SW480 (cell line): ENCODE measurements at places on chromosomes 7 and 10.

GRCh38 chr7:30034501-30034900 lies 6.3 kb downstream of the PLEKHA8 start:
- DNase-seq: no peak

- DNase-seq: no peak
These were observed 10.3 kb downstream of the WAPL start for GRCh38 chr10:86511027-86511865.

- DNase-seq: no peak
These were observed 1140.9 kb downstream of the XPNPEP1 start for GRCh38 chr10:108782411-108782810.

DNA sequence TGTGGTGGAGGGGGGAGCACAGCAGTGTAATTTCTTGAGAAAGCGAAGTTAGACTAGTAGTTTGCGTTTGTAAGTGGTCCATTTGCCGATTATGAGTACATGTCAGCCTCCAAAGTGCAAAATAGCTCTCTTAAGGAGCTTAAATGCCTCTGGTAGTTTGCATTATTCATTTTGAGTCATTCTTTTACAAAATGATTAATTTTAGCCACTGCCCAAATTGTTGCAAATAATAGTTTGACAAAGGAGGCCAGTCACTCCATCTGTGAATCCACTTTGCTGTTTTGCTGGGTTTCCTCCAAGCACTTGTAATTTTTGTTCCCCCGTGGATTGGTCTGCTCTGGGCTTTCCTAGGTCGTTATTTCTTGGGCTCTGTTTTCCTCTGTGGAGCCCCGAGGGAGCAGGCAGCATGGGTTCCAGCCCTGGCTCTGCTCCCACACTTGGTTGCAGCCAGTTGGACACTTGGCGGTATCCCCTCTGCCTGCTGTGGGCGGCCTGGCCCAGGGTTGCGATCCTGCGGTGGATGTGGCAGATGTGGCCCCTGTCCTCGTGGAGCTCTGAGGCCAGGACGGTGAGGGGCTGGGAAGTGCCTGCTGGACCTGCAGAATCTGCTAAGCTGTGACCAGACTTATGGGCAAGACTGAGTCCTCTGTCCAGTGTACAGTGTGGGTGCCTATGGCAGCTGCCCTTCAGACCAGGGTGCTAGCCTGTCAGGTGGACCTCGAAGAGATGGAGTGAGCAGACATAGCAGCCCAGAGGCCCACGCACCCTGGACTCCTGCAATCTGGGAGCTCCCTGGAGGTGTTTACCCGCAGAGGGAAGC lies 129.1 kb upstream of the BTBD16 start:
- no peak for DNase-seq

DNA sequence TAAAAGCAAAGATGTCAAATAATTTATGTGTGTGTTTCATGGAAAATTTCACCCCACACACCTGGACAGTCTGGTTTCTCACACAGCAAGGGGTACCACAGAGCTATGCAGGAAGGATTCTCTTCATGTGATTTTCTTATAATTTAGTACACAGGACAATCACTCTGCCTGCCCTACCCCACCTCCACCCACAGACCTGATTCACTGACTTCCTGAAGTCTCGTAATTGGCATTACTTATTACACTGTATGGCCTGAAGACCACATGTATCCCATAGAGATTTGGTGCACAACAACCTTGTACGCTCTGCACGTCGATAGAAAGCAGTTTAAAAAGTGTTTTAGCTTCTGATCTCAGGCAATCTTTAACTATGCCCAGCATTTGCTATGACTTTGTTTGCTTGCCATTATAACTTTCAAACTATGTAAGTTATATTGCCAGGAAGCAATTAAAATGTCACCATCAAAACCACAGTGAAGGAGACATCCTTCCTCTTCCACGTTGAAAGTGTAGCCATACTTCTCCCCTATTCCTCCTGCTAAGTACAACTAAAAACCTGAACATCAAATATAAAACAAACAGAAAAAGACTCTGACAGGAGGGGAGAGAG lies 279.4 kb upstream of the IMMP2L start:
- no peak for DNase-seq

- DNase-seq: no peak
These were observed at the start of gene ZNF727 for GRCh38 chr7:64045301-64046040. Gene ZNF727, plus strand, starts transcription at chr7:64045434. Its CDS starts 188 bp downstream, at chr7:64045622.

- DNase-seq: no peak
These were observed 4.7 kb upstream of the NRBF2 start for GRCh38 chr10:63128443-63128842.

GRCh38 chr7:74718336-74718735 lies 55.5 kb upstream of the NCF1 start:
- DNase-seq: no peak

DNA sequence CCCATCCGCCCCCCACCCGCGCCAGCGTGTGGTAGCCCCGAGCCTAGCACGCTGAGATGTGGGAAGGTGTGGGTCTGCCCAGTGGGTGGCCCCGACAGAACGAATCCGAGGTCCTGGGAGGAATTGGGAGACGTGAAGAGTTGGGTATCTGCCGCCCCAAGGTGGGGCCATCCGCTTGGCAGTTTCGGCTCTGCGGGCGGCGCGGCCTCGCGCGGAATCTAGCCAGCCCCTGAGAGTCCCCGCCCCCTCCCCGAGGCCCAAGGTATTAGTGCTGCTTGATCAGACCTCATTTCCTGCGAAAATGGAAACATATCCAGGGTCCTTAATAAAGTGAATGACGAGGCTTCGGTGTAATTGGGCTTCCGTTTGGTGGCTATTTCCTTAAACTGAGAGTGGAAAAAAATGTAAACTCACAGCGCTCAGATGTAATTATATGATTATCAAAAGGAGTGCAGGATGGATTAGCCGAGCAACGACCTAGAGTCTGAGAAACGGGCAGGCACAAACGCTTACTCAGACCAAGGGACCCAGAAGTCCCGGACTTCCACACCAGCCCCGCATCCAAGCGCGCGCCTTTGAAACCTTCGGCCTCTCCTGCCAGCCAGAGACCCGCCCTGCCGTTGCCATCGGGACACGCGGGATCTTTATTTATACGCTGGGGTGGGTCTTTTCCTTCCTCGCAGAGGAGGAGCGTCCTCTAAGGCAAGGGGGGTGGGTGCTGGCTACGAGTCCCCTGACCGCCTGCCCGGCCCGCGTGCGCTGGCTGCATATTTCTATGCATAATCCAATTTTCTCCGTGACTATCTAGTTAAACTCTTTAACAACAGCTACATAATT lies 12.8 kb downstream of the LBX1 start:
- DNase-seq: no peak

- no peak for DNase-seq
These were observed 362.9 kb upstream of the NFE2L3 start for GRCh38 chr7:25788961-25789620.

DNA sequence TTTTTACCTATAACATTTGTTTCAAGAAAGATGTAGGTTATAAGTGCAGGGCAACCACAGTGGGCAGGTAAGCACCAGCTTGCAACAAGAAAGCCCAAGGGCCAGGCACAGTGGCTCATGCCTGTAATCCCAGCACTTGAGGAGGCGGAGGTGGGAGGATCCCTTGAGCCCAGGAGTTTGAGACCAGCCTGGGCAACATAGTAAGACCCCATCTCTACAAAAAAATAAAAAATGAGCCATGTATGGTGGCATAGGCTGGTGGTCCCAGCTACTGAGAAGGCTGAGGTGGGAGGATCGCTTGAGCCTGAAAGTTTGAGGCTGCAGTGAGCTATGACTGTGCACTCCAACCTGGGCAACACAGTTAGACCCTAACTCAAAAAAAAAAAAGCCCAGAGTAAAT lies 12.8 kb downstream of the BCL7B start:
- no peak for DNase-seq

DNA sequence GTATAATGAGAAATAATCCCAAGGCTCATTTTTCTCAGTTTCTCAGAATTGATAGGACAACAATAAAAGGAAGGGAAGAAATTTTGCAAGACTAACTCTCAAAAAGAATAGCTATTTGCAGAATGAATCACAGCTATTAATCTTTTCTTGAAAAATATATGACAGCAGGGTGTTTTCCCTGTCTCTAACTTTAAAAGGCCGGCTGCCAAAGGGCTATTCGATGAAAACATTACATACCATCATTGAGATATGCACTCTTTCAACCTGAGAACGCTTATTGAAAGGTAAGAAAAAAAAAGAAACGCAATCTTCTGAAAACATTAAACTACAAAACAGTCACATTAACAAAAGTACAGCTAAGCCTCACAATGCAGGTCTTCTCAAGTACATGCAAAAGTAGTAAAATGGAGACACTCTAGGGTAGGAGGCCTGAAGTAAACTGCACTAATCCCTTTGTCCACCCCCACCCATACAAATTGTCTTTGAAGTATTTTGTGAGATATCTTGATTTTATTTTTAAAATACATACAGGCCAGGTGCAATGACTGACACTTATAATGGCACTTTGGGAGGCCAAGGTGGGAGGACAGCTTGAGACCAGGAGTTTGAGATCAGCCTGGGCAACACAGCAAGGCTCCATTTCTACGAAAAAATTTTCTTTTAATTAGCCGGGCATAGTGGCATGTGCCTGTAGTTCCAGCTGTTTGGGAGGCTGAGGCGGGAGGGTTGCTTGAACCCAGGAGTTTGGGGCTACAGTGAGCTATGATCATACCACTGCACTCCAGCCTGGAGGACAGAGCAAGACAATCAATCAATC lies 83.0 kb downstream of the PARD3 start:
- DNase-seq: no peak

- no peak for DNase-seq
These were observed 23.7 kb upstream of the AGR3 start for GRCh38 chr7:16905300-16906044.

GRCh38 chr7:77335581-77335980 lies 80.6 kb downstream of the GSAP start:
- no peak for DNase-seq

GRCh38 chr10:58384095-58384494 lies 1.1 kb upstream of the TFAM start:
- DNase-seq: peak; percentile 5

DNA sequence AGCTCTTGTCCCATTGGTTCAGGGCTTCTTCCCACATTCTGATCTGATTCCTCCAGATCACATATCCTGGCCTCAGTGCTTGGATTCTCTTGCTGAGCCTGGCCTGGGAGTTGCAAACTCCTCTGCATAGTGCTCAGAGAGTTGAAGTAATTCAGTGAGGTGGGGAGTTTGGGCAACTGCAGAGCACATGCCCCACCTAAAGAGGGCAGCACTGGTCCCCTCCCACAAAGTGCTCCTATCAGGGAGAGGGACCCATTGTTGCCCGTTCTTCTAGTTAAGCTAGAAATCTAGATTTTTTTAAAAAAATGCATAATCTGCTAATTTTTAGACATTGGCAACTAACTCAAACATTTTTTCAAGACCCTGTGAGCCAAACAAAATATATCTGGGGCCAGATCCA lies 45.1 kb downstream of the CHN2 start:
- DNase-seq: no peak

- DNase-seq: no peak
These were observed 669.2 kb downstream of the PCDH15 start for GRCh38 chr10:54131833-54132232.

GRCh38 chr7:89914711-89915110 lies 239.6 kb upstream of the STEAP1 start:
- DNase-seq: no peak

DNA sequence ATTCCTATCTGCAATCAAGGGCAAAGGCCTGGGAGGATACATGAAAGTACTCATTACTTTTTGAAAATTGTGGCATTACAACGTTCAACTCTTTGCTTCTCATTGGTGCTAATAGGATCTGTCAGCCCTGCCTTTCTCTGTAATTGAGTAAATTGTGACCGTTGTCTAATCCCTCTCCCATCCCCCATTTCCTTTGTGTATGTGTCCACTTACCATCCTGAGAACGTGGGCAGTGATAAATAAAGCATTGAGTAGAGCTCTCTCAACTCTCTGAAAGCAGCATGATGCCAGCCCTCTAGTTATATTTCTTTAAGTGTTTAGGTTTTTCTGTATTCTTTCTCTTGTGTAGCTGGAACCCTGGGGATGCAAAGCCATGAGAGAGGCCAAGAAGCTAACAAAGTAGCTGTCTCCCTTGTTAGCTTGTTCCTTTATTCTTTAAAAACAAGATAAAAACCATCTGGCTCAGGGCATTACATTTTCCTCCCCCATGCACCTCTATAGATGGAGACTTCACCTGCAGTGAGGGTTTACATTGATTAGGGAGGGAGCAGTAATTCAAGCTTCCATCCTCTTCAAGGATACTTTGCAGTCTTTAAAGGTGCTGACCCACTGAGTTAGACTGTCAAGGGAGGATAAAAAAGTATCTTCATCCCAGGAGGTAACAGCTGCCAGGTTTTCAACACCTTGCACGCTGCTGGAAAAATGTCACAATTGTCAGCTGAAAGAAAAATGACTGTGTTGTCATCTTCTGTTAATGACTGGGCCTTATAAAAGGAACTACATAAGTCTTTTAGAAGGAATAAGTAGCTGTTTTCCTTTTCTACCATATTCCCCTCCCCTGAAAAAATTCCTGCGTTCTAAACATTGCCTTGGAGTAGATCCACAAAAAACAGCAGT lies 112.3 kb downstream of the BTRC start:
- no peak for DNase-seq

DNA sequence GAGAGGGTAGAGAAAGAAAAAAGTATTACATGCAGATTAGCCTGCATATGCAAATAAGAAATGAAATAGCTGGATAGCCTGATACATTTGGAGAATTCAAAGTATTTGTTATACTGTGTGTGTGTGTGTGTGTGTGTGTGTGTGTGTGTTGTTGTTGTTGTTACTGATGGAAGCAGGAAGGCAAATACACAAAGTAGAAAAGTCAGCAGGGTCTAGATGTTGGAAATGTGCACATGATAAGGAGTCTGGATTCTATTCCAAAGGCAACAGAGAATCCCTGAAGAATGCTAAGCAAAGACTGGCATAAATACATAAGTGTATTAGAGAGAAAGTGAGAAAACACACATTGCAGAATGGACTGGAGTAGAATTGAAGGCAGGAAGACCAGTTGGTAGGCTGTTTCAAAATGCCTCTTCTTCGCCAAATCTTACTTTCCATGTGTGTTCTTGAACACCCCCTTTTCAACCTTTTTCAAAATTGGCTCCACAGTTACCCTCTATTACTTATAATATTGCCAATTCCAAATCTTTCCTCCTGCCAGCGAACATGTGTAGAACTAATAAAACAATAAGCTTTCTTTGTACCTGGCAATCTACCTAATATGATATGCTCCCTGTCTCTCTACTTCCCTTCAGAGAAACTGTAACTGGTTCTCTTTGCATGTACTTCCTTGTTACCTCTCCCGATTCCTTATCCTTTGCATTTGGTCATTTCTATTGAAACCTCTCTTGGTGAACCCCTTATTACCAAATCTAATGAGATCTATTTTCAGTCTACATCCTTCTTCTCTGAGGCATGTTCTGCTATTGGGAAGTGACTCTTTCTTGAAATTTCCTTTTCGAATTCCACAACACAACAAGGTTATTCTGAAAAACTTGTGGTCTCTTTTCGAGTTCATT lies 6.2 kb downstream of the CPED1 start:
- DNase-seq: no peak
